ENCODE measurements at places on chromosomes 3 and 15.

DNA sequence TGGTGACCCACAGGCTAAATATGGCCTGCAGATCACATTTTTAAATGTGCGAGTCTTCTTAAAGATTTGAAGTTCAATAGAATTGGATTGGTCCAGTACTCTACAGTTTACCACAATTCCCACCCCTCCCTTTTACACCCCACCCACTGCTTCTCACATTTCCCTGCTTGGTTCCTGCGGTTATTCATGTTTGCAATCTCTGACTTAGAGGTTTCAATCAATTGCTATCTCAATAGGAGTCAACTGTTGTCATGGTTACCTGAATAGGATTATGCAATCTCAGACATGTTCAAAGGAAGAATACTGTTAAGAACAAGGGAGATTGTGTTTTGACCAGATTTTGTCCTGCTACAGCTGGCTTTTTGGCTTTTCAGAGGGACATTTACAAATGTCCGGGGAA is 4.9 kb upstream of the C3orf49 start:
- DNase-seq: no peak

- DNase-seq: no peak
Measured at GRCh38 chr3:100429187-100429716, 27.9 kb downstream of the LNP1 start.

- DNase-seq: no peak
Measured at GRCh38 chr3:122235147-122235546, 51.7 kb downstream of the CASR start.

DNA sequence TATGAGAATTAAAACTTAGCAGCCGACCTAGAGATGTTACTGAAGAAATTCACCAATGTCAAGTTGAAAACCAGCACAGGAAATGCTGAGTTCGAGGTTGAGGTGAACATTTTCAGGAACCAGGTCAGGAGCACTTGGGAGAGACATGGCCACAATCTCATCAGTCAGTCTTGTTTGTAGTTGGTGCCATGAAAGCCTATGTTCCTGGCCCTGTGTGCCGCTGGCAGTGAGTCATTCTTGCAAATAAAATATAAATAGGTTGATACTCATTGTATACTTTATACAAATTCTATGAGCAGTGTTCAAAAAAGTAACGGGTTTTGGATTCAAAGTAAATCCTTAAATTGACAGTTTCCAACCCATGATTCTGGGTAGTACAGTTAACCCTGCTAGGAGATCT is 1.5 kb upstream of the FSIP1 start:
- DNase-seq: no peak

GRCh38 chr3:42653560-42654330 is at the start of gene ZBTB47:
ZBTB47 (plus strand) TSS chr3:42653697; CDS start chr3:42658356, 4,659 bp downstream.
- no peak for DNase-seq

- no peak for DNase-seq
Measured at GRCh38 chr3:169613053-169613803, 50.3 kb downstream of the MECOM start.

DNA sequence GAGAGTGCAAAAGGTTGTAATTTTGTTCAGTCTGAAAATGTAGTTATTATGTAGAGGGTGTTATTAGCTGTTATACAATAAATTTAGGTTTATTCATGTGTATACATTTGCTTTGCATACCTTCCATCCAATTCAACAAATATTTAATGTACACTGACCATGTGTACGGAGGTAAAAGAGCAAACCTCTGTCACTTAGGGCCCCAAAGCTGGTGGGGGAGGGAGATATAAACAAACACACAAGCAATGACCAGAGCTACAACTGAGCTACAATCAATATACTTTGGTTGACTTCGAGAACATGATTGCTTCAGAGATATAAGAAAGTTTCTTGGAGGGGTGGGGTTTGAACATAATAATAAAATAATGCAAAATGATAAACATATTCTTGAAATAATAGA is 17.5 kb upstream of the BCL6 start:
- DNase-seq: no peak

DNA sequence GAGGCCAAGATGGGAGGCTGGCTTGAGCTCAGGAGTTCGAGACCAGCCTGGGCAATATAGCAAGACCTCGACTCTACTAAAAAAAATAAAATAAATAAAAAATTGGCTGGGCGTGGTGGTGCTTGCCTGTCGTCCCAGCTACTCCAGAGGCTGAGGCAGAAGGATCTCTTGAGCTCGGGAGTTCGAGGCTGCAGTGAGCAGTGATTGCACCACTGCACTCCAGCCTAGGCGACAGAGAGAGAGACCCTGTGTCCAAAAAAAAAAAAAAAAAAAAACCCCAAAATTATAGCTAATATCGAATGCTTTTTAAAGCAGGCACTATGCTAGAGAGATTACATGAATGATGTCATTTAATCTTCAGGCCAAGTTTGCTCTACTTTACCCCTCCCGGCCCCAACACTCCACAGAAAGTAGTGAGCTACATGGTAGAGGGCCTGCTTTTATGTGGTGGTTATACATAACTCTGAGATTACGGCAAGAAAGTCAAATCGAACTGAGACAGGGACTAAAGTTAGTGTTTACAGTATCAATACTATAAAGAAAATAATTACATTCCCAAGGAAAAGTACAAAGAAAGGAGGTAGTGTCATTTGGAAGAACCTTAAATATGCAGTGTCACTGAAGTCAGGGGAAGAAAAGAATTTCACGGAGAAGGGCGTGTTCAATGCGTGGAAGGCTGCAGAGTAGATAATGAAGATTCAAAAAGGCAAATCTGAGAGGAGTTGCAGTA is 1.1 kb downstream of the ADPGK start:
- DNase-seq: no peak

- DNase-seq: no peak
Measured at GRCh38 chr3:154598166-154598565, 168.2 kb upstream of the GPR149 start.

GRCh38 chr3:52341123-52341522 is 25.0 kb downstream of the DNAH1 start:
- DNase-seq: no peak

GRCh38 chr3:104635872-104636580 is 730.7 kb upstream of the ALCAM start:
- DNase-seq: no peak

- DNase-seq: no peak
Measured at GRCh38 chr3:186099178-186099577, 9.7 kb downstream of the ETV5 start.
